ENCODE measurements at places on chromosomes 5 and 9. TPM values are rescaled to one million over a fixed set of nuclear protein-coding genes. Genes with fewer than 3 reads are reported as not detected.

The ZNF879 gene
- polyA plus RNA-seq: 1.4 TPM

The GPX3 gene
- polyA plus RNA-seq: 520 TPM

The GLDC gene
- 0.26 TPM for polyA plus RNA-seq

The ORM2 gene
- not detected for polyA plus RNA-seq

The OMD gene
- polyA plus RNA-seq: 156 TPM

The SPATA31E1 gene
- not detected for polyA plus RNA-seq

The UBTD2 gene
- 16.3 TPM for polyA plus RNA-seq

The GGTA1 gene
- polyA plus RNA-seq: 102 TPM

The TICAM2 gene
- polyA plus RNA-seq: 3.1 TPM

The SPATA31D4 gene
- polyA plus RNA-seq: not detected

The PLPP7 gene
- polyA plus RNA-seq: 5.6 TPM

The LCN10 gene
- polyA plus RNA-seq: 0.25 TPM

The IL13 gene
- polyA plus RNA-seq: not detected

The C5orf22 gene
- polyA plus RNA-seq: 7.5 TPM

The PLAC8L1 gene
- 0.84 TPM for polyA plus RNA-seq

The DOCK8 gene
- 2.0 TPM for polyA plus RNA-seq

The PNPLA7 gene
- 36.6 TPM for polyA plus RNA-seq

The BAAT gene
- not detected for polyA plus RNA-seq

The SLC6A19 gene
- polyA plus RNA-seq: 9.5 TPM

The GMCL2 gene
- polyA plus RNA-seq: not detected

The PROB1 gene
- 0.13 TPM for polyA plus RNA-seq

The BOD1 gene
- 27.8 TPM for polyA plus RNA-seq

The MSX2 gene
- 0.82 TPM for polyA plus RNA-seq

The TXNDC8 gene
- not detected for polyA plus RNA-seq

The EXD3 gene
- polyA plus RNA-seq: 96.8 TPM

The PCA3 gene
- 2.0 TPM for polyA plus RNA-seq

The SYNPO gene
- polyA plus RNA-seq: 228 TPM

The PCDHA12 gene
- 0.05 TPM for polyA plus RNA-seq

All from aorta (tissue), 5 donors.